ENCODE measurements at places on chromosomes 13 and 19.

DNA sequence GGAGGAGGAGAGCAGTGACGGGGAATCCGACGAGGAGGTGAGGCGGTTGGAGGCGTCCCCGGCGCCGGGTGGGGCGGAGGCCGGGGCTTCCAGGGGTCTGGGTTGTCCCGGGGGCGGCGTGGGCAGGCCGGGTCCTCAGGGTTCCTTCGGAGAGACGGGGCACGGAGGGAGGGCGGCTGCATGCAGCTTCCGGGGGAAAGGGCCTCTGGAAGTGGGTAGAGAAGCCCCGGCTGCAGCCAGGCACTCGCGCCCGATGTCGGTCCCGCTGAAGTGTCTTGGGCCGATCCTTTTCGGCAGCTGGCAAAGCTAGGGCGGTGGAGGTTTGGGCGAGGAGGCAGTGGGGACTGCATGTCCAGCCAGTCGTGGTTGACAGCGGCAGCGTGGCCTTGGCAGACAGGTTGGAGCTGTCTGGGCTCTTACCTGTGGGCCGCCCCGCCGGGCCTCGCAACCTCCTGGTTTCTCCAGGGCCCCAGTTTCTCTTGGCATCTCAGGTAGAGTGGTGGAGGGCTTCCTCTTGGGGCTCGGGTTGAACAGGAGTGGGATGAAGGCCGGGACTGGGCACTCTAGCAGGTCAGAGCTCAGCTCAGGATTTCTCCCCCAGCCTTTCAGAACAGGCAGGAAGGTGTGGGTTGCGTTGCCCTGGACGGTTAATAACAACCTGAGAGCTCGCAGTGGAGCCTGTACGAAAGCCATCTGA lies 690 bp downstream of the KMT2B start:
- DNase-seq: no peak

GRCh38 chr13:102606537-102607309 lies 9.9 kb downstream of the TPP2 start:
- DNase-seq: no peak

DNA sequence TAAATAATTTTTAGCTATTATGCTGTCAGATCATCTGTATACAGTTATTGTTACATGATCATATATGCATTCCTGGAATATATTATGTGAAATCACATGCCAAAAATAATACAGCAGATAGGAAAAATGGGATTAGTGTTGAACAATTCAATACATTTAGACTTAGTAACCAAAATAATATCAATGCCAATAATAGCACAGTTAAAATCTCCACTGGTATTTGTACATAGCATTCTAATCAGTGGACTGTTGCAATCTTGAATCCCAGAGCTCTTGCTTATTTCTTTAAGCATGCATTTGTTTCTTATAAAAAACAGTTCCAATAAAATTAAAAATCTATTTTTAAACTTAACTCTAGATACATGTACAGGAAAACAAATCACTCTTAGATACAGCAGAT lies 2772.2 kb downstream of the PCDH9 start:
- DNase-seq: no peak

DNA sequence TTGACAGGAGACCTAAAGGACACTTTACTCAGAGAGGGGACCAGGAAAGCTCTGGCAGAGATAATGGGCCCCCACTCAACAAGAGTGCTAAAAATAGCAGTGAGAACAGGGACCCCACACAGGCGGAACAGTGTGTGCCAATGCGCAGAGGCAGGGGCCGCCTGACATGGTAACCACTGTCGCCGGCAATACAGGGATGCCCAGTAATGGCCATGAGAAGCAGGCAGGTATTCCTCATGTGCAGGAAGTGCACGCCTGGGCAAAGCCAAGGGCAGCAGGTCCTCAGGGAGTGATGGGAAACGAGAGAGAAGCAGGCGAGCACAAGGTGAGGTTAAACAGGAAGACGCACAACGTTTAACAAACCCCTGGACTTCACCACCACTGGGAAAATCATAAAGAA lies 757.1 kb downstream of the LIG4 start:
- DNase-seq: no peak

- no peak for DNase-seq
Measured at GRCh38 chr19:3207461-3208242, 16.8 kb upstream of the CELF5 start.

DNA sequence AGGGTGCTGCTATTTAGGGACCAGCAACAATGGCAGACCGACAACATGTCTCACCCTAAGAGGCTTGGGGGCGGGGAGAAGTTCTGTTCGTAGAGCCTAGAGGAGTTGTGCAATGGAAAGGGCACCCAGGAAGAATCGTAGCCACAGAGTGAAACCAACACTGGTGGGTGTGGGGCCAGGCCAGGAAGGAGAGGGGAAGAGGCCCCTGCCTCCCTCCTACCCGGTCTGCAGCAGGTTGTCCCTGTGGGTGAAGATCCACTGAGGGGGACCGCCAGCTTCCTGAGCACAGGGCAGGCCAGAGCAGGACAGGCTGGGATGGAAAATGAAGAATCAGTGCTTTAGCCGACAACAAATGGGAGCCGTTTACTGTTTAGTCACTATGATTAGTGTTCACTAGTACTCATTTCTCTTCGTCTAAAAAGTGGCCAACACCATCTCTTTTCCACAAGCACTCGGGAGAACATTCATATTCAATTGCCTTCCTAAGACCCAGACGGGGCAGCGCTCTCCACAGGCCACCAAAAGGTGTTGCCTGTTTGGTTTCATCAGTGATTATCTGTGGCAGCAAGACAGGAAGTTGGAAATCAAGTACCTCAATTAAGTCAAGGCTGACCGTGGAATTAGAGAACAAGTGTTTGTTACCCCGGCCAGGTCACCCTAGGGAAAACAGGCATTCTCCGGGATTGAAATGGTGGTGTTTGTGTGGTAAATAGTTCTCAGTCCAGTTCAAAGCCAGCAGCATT lies 1.1 kb upstream of the ATP11A start:
- DNase-seq: no peak

DNA sequence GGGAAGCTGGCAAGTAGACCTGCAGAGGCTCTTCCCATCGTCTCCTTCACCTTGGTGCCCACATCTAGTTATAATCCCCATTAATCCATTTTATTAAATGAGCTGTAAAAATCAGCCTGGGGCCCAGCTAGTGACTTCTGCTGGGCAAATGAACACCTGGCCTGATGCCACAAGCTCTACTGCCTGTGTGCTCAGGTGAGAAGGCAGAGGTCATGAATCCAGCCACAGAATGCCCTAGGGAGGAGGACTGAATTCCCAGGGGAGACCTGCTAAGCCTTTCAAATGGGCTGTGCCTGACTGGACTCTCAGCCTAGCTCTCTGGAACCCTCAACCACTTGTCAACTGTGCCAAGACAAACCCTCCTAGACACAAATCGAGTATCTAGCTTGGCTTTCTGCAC lies 74.0 kb downstream of the PDS5B start:
- DNase-seq: no peak

- DNase-seq: no peak
Measured at GRCh38 chr13:86510792-86511191, 711.6 kb upstream of the SLITRK6 start.

GRCh38 chr13:73610799-73611592 lies 523.2 kb downstream of the KLF12 start:
- no peak for DNase-seq

DNA sequence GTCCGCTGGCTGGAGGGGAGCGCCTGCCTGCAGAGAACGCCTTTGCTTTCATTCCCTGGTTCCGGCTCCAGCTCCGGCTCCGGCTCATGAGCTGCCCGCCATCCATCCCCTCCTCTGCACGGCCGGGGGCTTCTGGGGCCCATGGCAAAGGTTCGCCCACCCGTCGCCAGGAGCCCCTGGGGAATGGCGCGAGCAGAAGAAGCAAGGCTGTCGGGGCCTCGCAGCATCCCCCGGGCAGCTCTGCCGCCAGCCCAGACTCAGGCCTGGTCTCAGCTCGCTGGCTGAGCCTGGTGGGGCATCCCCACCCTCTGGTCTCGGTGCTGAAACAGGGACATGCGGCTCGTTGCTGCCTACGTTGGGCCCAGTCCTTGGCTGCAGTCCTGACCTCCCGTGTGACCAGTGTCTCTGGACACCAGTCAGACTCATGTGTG lies 96.8 kb downstream of the KDM4B start:
- no peak for DNase-seq

- DNase-seq: no peak
Measured at GRCh38 chr19:16627193-16627927, 644 bp downstream of the MED26 start.

GRCh38 chr13:43081866-43082265 lies 58.5 kb downstream of the DNAJC15 start:
- DNase-seq: no peak

DNA sequence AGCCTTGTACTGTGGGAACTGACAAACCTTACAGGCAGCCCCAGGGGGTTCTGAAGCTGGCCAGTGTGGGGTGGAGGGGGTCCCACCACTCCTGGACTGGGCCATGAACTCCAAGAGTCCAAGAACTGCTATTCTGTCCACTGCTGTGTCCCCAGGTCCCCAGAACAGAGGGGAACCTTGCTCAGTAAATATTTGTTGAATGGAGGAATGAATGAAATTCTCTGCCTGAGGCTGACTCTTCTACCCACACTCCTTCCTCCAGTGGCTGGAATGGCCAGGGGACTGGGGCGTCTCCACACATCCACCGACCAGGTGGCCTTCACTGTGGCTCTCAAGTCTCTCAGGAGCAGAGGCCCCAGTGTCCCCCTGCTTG lies 11.6 kb downstream of the WIZ start:
- no peak for DNase-seq

DNA sequence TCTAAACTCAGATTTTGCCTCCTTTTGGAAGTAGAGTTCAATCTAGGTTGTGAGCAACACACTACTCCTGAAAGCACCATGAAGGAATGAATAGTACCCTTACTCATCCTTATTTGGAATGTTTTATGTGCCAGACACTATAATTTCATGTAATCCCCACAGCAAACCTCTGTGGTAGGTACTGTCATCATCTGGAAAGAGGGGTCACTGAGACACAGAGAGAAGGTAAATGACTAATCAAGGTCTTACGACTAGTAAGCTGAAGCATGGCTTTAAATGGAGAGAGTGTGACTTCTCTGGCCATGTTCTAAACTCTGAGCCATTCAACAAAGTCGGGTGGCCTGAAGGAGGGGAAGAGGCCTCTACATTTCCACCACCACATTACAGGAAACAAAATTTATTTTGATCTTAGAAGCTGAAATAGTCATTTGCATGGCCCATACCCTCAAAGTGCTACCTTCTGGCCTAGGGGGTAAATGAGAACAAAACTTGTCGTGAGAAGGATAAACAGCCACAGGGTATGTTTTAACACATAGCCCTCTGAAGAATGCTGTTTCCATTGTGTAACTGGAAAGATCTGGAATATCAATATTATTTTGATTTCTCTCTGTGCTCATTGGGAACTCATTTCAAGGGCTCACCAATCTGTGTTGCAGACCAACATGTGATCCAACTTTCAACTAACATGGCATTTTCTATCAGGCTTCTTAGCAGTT lies 180.8 kb upstream of the RFC3 start:
- no peak for DNase-seq

DNA sequence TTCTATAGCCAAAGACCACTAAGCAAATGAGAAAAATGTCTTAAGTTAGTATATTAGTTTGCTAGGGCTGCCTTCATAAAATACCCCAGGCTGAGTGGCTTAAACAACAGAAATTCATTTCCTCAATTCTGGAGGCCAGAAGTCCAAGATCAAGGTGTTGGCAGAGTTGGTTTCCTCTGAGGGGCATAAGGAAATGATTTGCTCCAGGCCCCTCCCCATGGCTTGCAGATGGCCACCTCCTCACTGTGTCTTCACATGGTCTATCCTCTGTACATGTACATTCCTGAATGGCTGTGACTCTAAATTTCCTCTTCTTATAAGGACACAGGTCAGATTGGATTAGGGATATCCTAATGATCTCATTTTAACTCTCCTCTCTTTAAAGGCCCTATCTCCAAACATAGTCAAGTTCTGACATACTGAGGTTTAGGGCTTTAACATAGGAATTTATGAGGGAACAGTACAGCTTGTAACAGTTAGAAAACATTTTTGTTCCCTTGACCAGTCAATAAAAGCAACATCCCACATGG lies 307.4 kb downstream of the DIAPH3 start:
- no peak for DNase-seq

DNA sequence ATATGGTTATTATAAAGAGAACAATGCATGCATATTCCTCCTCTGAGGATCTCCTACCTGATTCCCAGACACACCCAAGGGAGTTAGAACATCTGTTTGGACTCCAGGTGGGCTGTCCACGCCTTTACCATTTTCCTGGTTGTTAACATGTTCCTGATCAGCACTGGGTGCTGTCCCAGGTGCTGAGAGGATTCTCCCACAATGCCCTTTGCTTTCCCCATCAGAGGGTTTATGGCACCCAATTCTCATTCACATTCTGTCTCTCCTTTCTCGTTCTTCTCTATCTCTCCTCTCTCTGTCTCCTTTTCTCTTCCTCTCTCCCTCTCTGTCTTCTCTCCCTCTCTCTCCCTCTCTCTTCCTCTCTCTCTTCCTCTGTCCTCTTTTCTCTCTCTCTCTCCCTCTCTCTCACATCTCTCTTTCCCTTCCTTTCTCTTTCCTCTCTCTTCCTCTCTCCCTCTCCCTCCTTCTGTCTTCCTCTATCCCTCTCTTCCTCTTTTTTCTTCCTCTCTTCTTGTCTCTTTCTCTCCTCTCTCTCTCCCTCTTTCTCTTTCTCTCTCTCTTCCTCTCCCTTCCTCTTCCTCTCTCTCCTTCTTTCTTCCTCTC lies 3.3 kb upstream of the RDH13 start:
- DNase-seq: no peak

GRCh38 chr19:17243830-17244617 lies 1.7 kb downstream of the NR2F6 start:
- DNase-seq: no peak

DNA sequence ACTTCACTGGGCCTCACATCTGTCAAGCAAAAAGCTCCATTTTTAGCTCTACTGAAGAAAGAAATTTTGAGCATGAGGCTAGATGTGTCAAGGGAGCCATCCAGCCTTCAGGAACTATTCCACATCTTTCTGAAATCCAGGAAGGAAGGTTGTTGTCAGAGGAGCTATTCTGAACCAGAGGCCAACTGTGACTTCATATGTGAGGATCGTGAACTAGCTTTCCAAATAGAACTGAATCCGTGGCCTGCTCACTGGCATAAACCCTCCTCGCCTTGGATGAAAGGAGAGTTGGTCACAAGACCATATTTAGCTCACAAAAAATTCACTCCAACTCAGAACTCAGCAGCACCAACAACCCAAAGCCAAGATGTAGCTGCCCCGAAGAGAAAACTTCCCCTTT lies 195.8 kb downstream of the FOXO1 start:
- no peak for DNase-seq
